Stimulated activated CD4-positive, alpha-beta T cell treated with anti-CD3 and anti-CD28 coated beads, Interleukin-12 subunit alpha, Interleukin-12 subunit beta, amount 100 ng/mL, for 48 hours (primary cell): ENCODE measurements at places on chromosomes 2 and 18.

- DNase-seq: no peak
Measured at GRCh38 chr2:11824901-11825828, 78.7 kb downstream of the LPIN1 start.

GRCh38 chr18:2302628-2303516 is 268.4 kb downstream of the METTL4 start:
- DNase-seq: no peak

GRCh38 chr2:27771548-27772335 is at the start of gene MRPL33:
TSS of gene MRPL33 (plus strand) at chr2:27771719. CDS start at chr2:27771778, 59 bp downstream.
- DNase-seq: peak; percentile 83

- no peak for DNase-seq
Measured at GRCh38 chr18:74689251-74689650, 91.6 kb downstream of the ZNF407 start.

- DNase-seq: no peak
Measured at GRCh38 chr2:37881397-37881796, 43.7 kb upstream of the RMDN2 start.

GRCh38 chr2:196433116-196433515 is 206.4 kb upstream of the CCDC150 start:
- no peak for DNase-seq

DNA sequence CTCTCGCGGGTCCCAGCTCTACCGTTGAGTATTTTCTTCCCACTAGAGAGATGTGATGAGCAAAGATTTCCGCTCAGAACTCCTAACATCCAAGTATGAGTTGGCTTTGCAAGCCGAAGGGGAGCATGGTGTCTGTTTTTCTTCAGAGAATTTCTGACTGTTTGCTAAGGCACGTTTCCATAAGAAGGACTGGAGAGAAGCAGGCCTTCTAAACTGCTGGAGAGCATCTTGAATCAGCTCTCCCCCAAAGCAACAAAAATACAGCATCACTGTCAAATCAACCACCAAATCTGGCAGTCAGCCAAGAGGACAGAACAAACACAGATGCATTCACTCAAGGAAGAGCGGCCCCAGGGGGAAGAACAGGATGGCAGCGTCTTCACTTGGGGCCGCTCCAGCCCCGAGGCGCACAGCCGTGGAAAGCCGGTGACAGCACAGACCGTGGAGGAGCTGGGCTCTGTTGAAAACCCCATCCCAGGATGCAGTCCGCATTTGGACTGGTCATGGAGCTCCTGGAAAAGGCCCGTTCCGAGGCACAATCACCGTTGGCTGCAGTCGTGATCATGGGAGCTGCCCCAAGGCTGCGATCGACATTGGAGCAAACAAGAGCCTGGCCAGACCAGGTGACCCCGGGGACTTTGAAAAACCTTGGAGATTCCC is 101.4 kb downstream of the NFATC1 start:
- no peak for DNase-seq

- no peak for DNase-seq
Measured at GRCh38 chr2:181304011-181304844, 153.0 kb upstream of the ITGA4 start.

GRCh38 chr2:238938003-238938400 is 90.1 kb downstream of the TWIST2 start:
- DNase-seq: no peak

DNA sequence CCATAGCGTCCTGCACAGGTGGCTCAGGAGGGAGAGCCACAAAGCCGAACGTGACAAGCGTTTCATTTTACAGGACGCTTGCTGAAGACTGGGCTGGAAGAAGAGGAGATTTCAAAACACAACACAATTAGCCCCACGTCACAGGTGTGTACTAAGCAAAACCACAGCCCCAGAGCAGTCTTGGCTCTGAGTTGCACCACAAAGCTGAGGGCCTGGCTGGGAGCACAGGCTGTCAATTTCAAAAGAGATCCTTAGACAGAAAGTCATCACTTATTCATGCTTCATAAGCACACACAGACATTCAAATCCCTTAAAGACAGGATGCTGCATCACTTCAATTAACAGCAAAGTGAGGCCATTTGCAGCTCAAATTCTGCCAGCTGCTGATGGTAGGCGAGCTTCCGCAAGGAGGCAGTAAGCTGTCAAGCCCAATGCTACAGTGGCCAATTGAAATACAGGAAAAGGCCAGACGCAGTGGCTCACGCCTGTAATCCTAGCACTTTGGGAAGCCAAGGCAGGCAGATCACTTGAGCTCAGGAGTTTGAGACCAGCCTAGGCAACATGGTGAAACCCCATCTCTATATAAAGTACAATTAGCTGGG is 79.6 kb downstream of the SKA1 start:
- no peak for DNase-seq

DNA sequence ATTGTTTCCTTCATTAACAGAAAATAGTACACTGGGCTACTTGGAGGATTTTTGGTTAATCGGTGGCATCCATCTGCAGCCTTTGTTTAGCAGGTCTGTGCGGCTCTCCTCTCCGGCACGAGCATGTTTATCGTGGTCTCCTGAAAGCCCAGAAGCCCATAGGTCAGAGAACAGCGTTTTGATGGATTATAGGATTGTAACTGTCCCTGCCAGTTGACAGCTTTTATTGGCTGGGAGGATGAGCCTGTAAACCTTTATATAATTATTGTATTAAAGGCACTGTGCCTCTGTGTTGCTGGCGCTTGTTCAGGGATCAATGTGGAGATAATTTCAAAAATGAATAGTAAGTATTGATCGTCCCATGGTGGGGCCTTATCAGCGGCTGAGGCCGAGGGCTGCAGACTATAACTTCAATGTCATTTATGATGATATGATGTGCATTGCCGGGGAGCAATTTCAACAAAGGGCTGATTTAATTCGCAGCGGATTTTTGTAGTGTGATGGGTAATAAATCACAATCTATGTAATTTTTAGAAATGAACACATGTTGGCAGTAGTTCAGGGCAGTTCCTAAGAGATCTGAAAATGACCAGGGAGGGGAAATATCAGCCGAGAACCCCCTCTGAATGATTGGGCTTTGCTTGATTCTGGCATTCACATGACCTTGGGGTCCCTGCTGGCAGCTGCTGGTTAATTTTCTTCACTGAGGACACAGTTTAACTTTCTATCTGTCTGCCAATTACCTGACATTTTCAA is 736.1 kb downstream of the GALR1 start:
- no peak for DNase-seq

DNA sequence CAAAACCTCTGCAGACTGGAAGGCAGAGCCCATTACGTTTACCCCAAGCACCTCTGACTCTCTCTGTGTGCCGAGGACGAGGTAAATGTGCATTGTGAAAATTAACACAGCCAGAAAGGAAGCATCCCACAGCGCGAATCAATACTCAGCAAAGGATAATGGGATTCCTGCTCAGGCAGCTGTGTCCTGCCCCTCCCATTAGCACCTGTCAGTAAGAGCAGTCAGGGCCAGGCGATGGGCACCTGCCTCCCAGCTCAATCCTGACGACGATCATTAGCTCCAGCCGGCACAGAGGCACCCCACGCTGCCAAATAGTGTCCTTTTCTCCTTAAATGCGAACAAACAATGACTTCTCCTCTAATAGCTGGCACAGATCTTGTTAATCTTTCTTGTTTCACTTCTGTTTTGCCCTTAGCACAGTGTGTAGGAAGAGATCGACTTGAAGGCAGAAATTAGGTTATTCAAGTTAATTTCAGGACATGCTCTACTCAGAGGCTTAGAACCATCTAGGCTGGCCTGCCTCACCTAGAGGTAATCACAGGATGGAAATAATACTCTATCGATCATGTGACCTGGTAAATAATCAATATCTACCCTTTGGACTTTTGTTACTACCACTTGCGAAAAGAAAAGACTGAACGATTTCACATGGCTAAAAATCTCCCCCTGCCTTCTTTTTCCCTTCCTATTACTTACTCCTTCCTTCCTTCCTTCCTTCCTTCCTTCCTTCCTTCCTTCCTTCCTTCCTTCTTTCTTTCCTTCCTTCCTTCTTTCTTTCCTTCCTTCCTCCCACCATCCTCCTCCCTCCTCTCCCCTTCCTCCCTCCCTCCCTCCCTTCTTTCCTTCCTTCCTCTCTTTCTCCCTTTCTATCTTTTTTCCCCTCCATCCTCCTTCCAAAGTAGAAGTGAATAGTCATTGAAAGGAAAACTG is 487.9 kb upstream of the ID2 start:
- no peak for DNase-seq

DNA sequence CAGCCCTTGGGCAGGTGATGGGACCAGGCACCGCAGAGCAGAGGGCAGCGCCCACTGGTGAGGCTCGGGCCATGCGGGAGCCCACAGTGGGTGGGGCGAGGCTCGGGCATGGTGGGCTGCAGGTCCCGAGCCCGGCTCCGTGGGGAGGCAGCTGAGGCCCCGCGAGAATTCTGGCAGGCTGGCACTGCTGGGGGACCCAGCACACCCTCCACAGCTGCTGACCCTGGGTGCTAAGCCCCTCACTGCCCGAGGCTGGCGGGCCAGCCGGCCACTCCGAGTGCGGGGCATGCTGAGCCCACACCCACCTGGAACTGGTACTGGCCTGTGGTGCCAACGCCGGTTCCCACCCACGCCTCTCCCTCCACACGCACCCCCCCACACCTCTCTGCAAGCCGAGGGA is 29.7 kb upstream of the COL3A1 start:
- no peak for DNase-seq

- DNase-seq: no peak
Measured at GRCh38 chr2:75596784-75597183, 36.0 kb upstream of the EVA1A start.

- DNase-seq: no peak
Measured at GRCh38 chr2:119749477-119750012, 10.2 kb upstream of the PTPN4 start.

DNA sequence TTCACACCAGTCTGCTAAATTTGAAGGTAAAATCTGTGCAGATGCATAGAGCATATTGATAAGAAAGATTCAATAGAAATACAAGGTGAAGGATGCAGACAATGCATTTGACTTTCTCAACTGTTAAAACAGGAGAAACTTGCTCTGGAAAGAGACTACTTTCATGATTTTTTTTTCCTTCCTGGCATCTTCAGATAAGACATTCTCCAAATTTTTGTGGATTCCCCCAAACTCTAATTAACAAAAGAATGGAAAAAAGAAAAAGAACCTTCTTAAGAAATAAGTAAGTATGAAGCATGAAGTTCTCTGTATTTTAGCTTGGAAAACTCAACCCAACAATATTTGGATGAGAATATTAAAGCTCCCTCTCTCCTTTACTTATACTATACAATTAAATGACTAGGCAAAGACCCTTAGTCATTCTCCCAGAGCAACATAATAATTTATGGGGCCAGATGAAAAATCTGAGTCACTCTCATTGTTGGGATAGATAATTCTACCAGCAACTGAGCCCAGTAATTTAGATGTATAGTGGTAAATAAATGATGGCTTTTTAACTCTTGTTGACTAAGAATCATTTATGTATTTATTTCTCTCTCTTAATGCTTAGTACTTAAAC is 298.7 kb upstream of the COL3A1 start:
- DNase-seq: no peak

GRCh38 chr2:203732953-203733510 is 26.6 kb downstream of the CD28 start:
- no peak for DNase-seq
